ENCODE measurements at places on chromosomes 4 and X. TPM values are rescaled to one million over a fixed set of nuclear protein-coding genes. Genes with fewer than 3 reads are reported as not detected.

Gene RHOXF2
- not detected for polyA plus RNA-seq

DNA sequence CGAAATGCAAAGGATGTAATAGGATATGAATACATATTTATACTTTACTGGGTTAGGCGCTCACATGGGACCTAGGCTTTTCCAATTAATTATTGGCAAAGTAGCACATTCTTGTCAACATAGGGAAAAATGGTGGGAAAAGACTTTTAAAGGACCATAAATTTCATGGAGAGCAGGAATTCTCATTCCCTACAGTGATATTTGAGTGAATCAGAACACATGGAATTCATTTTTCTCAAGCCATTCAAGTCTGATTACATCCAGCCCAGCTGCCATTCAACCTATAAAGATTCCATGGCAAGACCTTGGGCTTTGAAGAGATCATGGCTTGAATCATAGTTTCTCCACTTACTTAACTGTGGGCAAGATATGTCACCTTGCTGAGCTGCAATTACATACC lies 150.4 kb downstream of the SOWAHB start:
- DNase-seq = no peak

- DNase-seq = no peak
Measured at GRCh38 chr4:150828159-150828558, 186.9 kb downstream of the LRBA start.

Gene TRAM1L1
- polyA plus RNA-seq = 1.5 TPM

DNA sequence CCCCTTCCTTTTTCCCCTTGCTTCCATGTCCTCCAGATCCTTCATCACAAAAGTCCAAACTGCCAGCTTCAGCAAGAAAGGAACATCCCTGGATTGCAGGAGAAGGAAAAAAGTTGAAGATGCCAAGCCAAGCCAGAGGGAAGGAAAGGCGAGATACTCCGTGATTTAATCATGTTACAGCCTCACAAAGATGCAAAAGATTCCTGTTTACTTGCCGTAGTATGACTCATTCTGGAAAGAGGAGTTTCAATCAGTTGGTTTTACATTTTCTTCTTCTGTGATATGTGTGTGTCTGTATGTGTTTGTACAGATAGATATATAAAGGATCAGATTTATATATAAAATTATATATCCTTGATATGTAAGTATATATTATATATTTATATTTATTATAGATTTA lies 69.3 kb downstream of the BTC start:
- no peak for DNase-seq

- no peak for DNase-seq
Measured at GRCh38 chr4:8266508-8266907, 3.0 kb upstream of the HTRA3 start.

DNA sequence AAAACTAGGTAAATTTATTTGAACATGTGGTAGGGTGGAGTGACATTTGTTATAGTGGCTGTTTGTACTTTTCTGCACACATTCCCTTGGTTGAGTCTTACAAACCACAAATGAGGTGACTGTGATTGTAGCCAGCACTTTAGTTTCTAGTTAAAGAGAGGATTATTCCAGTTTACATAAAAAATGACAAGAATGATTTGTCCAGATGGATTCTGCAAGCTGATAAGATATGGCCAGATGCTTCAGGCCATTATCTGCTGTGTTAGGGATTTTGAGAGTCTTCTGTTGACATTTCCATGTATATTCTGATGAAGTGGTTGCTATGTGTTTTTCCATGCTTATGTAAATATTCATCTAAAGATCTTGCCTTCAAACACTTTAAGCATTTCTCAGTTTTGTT lies 31.0 kb upstream of the PDE5A start:
- DNase-seq = no peak

Measured in keratinocyte (primary cell).